ENCODE measurements at places on chromosomes 11 and 22. TPM values are rescaled to one million over a fixed set of nuclear protein-coding genes. Genes with fewer than 3 reads are reported as not detected.

TUBA8 gene
- total RNA-seq: 3.2 TPM

OR4B1 gene
- not detected for total RNA-seq

GAB2 gene
- total RNA-seq: 33.6 TPM

- no peak for DNase-seq
- H3K27me3 ChIP-seq: peaks cover 7% of the 10 kb centered on the region
- H3K4me1 ChIP-seq: peaks cover 68% of the 10 kb centered on the region
- H3K27ac ChIP-seq: peak overlapping the region; percentile 97
Observed at GRCh38 chr22:39997939-39998726, 3.4 kb downstream of the FAM83F start.

DNA sequence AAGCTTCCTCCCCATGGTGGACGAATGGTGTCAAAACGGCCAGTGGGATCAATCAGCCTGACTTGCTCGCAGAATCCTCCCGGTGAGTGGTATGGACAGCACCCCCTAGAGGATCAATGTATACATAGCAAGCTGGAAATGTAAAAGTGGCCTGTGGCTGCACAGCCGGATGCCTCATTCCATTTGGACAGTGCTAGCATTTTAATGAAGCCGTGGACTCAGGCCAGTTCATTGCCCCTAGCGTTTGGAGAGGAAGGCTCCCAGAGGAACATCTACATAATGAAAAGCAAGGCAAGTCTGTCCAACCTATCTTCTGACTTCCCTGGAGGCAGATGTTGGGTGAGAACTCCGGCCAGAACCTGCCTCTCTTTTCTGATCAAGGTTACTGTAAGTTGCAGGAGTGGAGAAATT is 942.3 kb downstream of the NTM start:
- no peaks in the 10 kb centered on the region for H3K36me3 ChIP-seq
- H3K27me3 ChIP-seq: peaks cover 52% of the 10 kb centered on the region
- H3K4me1 ChIP-seq: no peaks in the 10 kb centered on the region
- no peak overlapping the region for H3K27ac ChIP-seq

DNA sequence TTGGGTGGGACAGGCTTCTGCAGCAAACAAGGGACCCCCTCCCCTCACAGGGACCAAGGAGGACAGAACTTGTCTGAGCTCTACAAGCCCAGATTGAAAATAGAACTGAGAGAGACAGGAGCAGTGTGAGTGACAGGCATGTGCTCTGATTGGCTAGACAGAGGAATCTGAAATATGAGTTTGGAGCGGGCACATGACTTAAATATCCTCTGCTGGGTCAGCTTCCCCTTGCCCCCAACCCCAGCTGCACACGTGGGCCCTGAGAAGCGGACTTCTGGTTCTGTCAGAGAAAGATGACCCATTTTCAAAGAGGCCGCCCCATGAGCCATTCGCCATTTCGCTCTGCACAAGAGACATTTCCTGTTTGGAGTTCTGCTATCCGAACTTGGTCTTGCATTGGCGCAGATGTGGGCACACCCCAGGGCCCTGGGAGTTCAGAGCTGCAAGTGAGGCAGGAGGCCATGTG is 5.3 kb downstream of the TUBA8 start:
- H3K27ac ChIP-seq: no peak overlapping the region
- peaks cover 1% of the 10 kb centered on the region for H3K4me1 ChIP-seq
- no peaks in the 10 kb centered on the region for H3K36me3 ChIP-seq
- H3K27me3 ChIP-seq: peaks cover 30% of the 10 kb centered on the region
- no peak overlapping the region for H3K4me3 ChIP-seq

GRCh38 chr11:40732132-40732531 is 727.3 kb downstream of the LRRC4C start:
- H3K27ac ChIP-seq: no peak overlapping the region
- no peaks in the 10 kb centered on the region for H3K27me3 ChIP-seq
- H3K4me1 ChIP-seq: no peaks in the 10 kb centered on the region
- H3K36me3 ChIP-seq: no peaks in the 10 kb centered on the region

GRCh38 chr11:66291303-66291705 is 390 bp upstream of the TMEM151A start:
- peaks cover 20% of the 10 kb centered on the region for H3K4me1 ChIP-seq
- no peak overlapping the region for H3K4me3 ChIP-seq
- DNase-seq: no peak
- H3K27me3 ChIP-seq: peaks cover 27% of the 10 kb centered on the region

GRCh38 chr11:20013346-20014066 is 146.8 kb downstream of the DBX1 start:
- no peaks in the 10 kb centered on the region for H3K27me3 ChIP-seq
- DNase-seq: no peak
- no peaks in the 10 kb centered on the region for H3K36me3 ChIP-seq
- peak overlapping the region; percentile 86 for H3K27ac ChIP-seq
- no peak overlapping the region for H3K4me3 ChIP-seq

- peaks cover 14% of the 10 kb centered on the region for H3K4me1 ChIP-seq
- H3K36me3 ChIP-seq: no peaks in the 10 kb centered on the region
- no peak overlapping the region for H3K4me3 ChIP-seq
Observed at GRCh38 chr11:57340039-57340615, 2.0 kb downstream of the P2RX3 start.

DNA sequence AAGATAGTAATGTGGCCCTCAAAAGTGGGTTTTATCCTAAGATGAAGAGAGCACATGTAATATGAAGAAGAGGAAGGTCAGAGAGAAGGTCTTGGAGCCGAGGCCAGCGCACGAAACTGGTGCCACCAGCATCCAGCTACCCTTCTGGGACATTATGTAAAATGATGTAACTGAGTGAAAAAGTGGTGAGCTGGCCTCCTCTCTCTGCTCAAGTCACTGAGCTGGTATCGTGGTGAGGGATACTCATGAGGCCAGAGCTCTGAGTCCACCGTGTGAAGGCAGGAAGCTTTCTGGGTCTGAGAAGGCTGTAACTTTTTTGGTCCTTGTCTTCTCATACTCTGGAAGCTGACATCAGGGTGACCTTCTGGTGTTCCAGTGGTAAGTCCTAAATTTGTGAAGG is 25.1 kb downstream of the RNF185 start:
- peaks cover 25% of the 10 kb centered on the region for H3K36me3 ChIP-seq
- H3K4me1 ChIP-seq: no peaks in the 10 kb centered on the region
- H3K27ac ChIP-seq: peak overlapping the region; percentile 27
- H3K27me3 ChIP-seq: no peaks in the 10 kb centered on the region
